ENCODE measurements at places on chromosomes 13 and 19. TPM values are rescaled to one million over a fixed set of nuclear protein-coding genes. Genes with fewer than 3 reads are reported as not detected.

The SLC6A16 gene
- 4.2 TPM for total RNA-seq

GRCh38 chr13:81722456-81722855 lies 1381.5 kb upstream of the SPRY2 start:
- H3K4me3 ChIP-seq = no peak overlapping the region
- H3K27ac ChIP-seq = no peak overlapping the region
- no peaks in the 10 kb centered on the region for H3K27me3 ChIP-seq
- no peak for DNase-seq
- H3K4me1 ChIP-seq = no peaks in the 10 kb centered on the region

- peak overlapping the region; percentile 53 for H3K27ac ChIP-seq
- H3K27me3 ChIP-seq = peaks cover 6% of the 10 kb centered on the region
- H3K4me1 ChIP-seq = no peaks in the 10 kb centered on the region
- H3K4me3 ChIP-seq = no peak overlapping the region
- H3K36me3 ChIP-seq = no peaks in the 10 kb centered on the region
These were observed 94.4 kb downstream of the COL4A1 start for GRCh38 chr13:110212529-110212928.

- H3K4me1 ChIP-seq = no peaks in the 10 kb centered on the region
- H3K27me3 ChIP-seq = peaks cover 7% of the 10 kb centered on the region
- H3K36me3 ChIP-seq = no peaks in the 10 kb centered on the region
- no peak overlapping the region for H3K4me3 ChIP-seq
These were observed 33.3 kb upstream of the SCEL start for GRCh38 chr13:77502104-77502720.

Data from natural killer cell treated with Interleukin-12 subunit alpha and Interleukin-12 subunit beta and Interleukin-15 and Interleukin-18, amount 100 ng/mL, for 72 hours (primary cell).